ENCODE measurements at places on chromosomes 11 and 22. TPM values are rescaled to one million over a fixed set of nuclear protein-coding genes. Genes with fewer than 3 reads are reported as not detected.
A peak's percentile ranks its signal among the peaks of the same experiment; 100 is the strongest.

DNA sequence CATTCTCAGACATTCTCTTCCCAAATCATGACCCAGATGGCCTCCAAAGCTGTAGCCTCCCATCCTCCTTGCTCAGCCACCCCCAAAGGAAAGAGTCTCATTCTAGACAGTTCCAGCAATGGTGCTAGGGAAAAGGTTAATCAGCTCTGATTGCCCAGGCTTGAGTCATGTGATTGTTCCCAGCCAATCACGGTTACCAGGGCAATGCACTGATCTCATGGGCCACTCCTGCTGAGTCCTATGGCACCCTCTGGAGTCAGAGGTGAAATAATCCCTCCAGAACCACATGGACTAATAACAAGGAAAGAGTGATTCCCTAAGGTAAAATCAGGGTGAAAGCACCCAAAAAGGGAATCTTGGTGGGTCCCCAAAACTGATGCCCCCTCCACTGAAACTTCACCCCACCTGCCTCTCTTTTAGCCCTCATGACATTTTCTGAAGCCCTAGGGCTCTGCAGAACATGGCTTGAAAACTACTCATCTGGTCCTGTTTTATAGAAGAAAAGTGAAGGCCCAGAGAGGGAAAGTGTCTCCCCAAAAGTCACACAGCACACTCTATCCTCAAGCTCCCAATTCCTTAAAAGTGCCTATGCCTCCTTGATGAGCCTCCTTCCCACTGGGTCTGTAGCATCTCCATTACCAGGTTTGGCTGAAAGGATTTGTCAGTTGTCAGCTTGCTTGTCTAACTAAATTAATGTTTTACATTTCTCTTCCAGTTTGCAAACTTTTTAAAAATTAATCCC, 203.7 kb downstream of the MN1 start:
- peak; percentile 15 for DNase-seq

- DNase-seq: no peak
Measured at GRCh38 chr11:61577383-61578118, 3.3 kb downstream of the SYT7 start.

DNA sequence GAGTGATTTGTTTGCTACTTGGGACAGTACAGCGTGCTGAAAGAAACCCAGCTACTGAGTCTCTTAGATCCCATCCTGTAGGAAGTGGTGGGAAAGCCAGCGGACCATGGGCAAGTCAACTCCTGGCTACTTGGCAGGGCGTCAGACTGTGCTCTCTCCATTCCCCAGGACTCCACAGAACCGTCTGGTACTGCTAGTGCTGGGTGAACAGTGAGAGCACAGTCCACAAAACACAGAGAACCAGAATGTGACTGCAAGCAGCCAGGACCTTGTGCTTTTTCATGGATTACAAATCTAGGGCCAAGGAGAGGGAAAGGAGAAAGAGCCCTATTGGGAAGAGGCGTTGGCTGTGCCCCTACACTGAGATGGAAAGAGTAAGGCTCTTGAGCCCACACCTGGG, 10.2 kb downstream of the BID start:
- DNase-seq: no peak

DNA sequence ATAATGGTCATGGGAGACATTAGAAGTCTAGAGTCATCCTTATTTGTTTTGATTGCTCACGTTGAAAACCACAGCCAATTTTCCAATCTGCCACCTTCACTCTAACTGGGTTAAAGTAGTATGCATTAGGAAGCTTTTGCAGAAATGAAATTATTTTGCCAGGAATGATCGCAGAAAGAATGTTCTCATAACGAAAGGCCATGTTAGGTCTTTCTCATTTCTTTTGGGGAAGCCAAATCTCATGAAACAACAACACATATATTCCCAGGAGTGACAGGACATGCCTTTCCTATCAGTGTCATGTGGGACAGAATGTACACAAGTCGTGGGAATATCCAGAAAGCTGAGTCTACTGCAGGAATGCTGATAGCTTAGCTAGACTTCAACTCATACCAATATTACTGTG, 386.3 kb downstream of the AASDHPPT start:
- no peak for DNase-seq

- no peak for DNase-seq
Measured at GRCh38 chr22:27311698-27312550, 489.6 kb downstream of the MN1 start.

- no peak for DNase-seq
Measured at GRCh38 chr11:120810251-120810650, 213.7 kb upstream of the TBCEL start.

RAG1 gene
- total RNA-seq: 0.39 TPM

ZBTB44 gene
- 15.3 TPM for total RNA-seq

OR51E2 gene
- total RNA-seq: 0.37 TPM
